Tibial artery (tissue), 4 donors: ENCODE measurements at places on chromosomes 5 and 9.
A peak's percentile ranks its signal among the peaks of the same experiment; 100 is the strongest.

- H3K4me1 ChIP-seq, result peaks cover 48% of the 10 kb centered on the region
- H3K4me3 ChIP-seq, result no peak overlapping the region
- peak overlapping the region; percentile 24 for H3K27ac ChIP-seq
- H3K27me3 ChIP-seq, result no peaks in the 10 kb centered on the region
- no peaks in the 10 kb centered on the region for H3K36me3 ChIP-seq
Measured at GRCh38 chr9:71941998-71942567, 30.6 kb downstream of the C9orf85 start.

DNA sequence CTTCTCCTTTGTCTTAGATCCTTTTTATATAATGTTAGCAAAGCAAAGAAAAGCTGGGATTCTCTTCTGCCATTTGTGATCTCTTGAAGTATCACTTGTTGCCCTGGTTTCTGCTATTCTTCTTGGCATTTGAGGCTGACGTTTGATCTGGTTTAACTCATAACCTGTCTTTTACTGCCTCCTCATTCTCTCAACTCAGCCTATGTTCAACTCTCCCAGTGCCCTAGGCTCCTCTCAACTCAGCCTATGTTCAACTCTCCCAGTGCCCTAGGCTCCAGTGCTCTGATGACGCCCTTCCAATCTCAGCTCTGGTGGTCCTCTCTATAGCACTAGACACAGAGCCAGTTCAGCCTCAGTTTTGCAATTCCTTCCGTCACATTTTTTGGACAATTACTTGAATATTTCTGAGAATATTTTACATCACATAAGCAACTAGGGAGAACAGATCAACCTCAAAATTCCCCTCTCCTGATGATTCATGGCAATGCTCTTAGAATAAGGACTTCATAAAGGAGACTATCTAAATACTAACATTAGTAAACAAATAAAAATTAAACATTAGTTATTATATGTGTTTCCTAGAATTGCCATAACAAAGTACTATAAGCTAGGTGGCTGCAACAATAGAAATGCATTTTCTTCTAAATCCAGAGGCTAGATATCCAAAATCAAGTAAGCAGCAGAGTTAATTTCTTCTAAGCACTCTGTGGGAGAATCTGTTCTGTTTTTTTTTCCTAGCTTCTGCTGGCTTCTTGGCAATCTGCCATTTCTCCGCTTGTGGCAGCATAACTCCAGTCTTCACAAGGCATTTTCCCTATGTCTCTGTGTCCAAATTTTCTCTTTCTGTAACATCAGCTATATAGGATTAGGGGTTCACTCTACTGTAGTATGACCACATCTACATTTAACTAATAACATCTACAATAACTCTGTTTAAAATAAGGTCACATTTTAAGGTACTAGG is 662.1 kb upstream of the FTMT start:
- H3K4me3 ChIP-seq, result no peak overlapping the region
- DNase-seq, result no peak
- no peaks in the 10 kb centered on the region for H3K4me1 ChIP-seq
- no peaks in the 10 kb centered on the region for H3K36me3 ChIP-seq
- H3K27ac ChIP-seq, result no peak overlapping the region

DNA sequence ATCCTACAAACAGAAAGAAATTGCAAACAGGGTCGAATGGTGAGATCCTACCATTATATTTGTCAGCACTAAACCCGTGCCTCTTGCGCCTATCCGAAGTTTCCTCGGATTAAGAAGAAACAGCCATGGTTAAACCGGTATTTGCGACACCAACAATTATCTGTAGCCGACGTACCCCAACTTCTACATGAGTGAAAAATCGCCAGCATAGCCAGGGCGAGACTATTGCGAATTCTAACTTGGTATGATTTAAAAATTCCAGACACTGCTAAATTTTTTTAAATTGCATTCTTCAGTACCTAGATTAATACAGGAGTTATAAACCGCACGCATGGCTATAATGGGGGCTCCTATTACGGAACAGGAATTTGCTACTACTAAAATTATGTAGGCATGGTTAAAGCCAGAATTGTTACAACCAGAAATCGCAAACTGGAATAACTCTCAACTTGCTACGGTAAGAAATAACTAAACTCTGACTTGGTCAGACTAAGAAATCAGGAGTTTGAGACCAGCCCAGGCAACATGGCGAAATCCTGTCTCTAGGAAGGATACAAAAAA is 25.3 kb upstream of the ANXA2R start:
- H3K4me3 ChIP-seq, result peak overlapping the region; percentile 90
- H3K27ac ChIP-seq, result peak overlapping the region; percentile 100
- H3K27me3 ChIP-seq, result no peaks in the 10 kb centered on the region
- peaks cover 25% of the 10 kb centered on the region for H3K4me1 ChIP-seq

GRCh38 chr9:136826188-136826541 is 16.1 kb upstream of the AJM1 start:
- H3K36me3 ChIP-seq, result peaks cover 77% of the 10 kb centered on the region
- no peak for DNase-seq
- no peak overlapping the region for H3K4me3 ChIP-seq
- no peaks in the 10 kb centered on the region for H3K4me1 ChIP-seq
- H3K27me3 ChIP-seq, result no peaks in the 10 kb centered on the region
- no peak overlapping the region for H3K27ac ChIP-seq

DNA sequence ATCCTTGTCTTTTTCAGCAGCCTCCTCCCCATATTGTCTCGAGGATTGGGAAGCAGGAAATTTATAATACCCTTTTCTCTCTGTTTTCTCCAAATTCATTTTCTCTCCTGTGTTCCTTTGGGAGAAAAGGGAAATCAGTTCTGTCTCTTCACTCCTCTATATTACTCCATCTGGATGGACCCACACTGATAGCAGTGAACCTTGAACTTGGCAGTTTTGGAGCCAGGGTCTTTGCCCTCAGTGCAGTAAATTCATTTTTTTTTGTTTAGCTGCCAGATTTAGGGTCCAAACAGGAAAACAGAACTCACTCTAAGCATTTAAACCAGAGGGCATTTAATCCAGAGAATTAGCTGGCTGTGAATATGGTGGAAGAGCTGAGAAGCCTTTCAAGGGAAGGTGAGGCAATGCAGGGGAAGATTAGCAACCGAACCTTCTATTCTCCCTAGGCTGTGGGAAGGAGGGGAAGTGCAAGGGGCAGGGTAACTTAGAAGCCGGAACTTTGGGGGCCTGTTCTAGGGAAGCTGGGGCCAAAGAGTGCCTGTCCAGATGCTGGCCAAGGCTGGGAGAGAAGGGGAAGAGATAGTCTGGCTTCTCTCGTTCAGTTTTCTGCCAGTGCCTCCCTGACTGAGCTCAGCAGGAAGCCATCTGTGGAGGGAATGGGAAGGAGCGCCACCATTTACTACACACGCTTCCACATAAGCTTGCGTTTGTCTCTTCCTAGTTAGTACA is 16.3 kb upstream of the NPR2 start:
- H3K27me3 ChIP-seq, result no peaks in the 10 kb centered on the region
- H3K4me1 ChIP-seq, result no peaks in the 10 kb centered on the region
- H3K4me3 ChIP-seq, result no peak overlapping the region
- H3K36me3 ChIP-seq, result no peaks in the 10 kb centered on the region
- no peak for DNase-seq

DNA sequence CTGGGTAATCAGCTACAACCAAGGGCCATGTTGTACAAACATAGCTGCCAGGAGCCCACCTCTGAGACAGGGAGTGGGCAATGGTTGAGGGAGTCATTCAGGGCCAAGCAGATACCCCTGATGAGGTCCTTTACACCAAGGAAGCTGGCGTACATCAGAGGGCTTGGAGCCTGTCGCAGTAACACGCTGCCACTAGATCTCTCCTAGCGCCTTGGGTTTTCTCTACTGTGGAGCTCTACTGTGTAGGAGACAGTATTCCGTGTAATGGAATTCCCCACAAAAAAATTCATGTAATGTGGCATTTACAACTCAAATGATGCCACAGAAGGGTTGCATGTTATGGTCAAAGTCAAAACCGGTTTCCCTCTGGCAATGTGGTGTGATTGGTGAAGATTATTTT is 41.4 kb upstream of the CRB2 start:
- no peaks in the 10 kb centered on the region for H3K27me3 ChIP-seq
- H3K27ac ChIP-seq, result no peak overlapping the region
- no peak for DNase-seq
- H3K4me3 ChIP-seq, result no peak overlapping the region
- H3K36me3 ChIP-seq, result no peaks in the 10 kb centered on the region
- peaks cover 8% of the 10 kb centered on the region for H3K4me1 ChIP-seq
